Activated CD8-positive, alpha-beta memory T cell treated with anti-CD3 and anti-CD28 coated beads, Interleukin-2, amount 50 U/mL, for 4 hours (primary cell): ENCODE measurements at places on chromosomes 2 and 18.

DNA sequence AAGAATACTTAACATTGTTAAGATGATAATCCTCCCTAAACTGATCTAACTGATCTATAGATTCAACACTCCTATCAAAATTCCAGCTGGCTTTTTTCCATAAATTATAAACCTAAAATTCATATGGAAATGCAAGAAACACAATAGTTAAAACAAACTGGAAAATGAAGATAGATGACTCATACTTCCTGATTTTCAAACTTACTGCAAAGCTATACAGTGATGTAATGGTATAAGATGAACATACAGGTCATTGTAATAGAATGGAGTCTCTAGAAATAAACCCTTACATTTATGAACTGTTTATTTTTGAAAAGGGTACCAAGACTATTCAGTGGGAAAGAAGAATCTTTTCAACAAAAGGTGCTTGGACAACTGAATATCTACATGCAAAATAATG, 32.3 kb downstream of the UBXN4 start:
- no peak for DNase-seq

GRCh38 chr2:113966171-113966570, 76.3 kb downstream of the ACTR3 start:
- no peak for DNase-seq

DNA sequence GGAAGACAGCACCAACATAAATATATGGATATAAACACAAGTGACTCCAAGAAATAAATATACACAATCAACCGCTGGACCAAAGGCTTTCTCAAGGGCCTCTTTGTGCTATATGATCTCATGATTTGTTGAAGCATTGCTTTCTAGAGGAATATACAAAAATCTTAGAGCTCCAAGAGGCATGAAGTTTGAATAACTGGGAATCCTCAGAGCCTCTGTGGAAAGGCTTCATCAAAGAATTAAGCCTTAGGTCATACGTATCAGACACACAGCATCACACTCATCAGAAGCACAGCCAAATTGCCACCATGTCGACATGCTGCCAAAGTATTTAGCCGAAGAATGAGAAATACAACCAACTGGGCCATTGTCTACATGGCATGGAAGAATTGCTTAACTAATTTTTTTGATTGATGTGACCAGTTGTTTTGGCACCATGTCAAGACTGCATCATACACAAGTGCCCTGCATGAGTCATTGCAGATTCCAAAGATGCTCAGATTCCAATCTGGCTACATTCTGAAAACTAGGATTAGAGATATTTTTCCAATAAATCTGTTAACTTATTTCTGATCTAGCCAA, 860.6 kb upstream of the ZEB2 start:
- DNase-seq: no peak

GRCh38 chr2:9765611-9766531, 77.4 kb upstream of the TAF1B start:
- DNase-seq: no peak

DNA sequence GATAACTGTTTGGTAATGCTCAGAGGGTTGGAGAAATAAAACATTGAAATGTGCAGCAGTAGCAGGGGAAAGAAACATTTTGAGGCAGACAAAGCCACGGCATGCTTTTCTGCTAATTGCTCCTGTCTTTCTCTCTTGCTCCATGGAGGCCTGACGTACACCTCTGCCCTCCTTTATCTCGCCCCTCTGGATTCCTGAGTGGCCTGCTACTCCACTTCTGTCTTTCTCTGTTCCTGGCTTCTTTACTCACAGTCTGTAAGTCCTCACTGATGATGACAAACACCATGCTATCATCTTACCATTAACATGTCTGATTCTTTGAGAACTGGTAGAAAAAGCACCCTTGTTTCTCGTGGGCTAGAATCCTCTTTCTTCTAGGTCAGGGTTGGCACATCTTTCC, 392.9 kb downstream of the MEIS1 start:
- DNase-seq: no peak

DNA sequence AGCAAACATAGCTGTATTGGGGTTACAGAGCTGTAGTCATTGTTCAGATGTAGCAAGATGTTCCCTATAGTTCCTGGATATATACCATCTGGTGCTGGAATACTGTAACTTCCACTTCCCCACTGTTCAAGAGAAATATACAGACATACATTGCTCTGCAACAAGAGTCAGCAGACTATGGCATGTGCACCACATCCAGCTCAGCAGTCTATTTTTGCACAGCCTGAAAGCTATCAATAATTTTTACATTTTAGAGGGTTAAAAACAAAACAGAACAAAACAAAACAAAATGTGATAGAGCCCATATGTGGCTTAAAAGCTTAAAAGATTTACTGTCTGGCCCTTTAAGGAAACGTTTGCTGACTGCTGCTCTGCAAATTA, 31.8 kb upstream of the VIT start:
- DNase-seq: no peak

DNA sequence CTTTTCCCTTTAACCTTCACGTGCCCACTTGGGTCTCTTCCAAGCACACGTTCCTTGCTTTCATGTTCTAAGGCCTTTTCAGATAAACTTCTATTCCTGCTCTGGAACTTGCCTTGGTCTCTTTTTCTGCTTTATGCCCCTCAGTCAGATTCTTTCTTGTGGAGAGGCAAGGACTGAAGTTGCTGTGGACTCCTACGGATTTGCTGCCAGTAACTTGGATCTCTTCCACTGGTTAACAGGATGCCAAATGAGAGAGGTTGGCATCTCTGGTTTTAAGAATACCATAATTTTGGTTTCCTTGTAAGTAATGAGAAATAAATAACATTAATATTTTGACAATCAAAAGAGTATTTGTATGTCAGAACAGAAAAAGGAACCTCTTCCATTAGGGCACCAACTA, 33.0 kb downstream of the COMMD1 start:
- no peak for DNase-seq

- DNase-seq: no peak
Measured at GRCh38 chr2:165697748-165698443, 96.2 kb downstream of the GALNT3 start.

- DNase-seq: peak; percentile 75
Measured at GRCh38 chr2:112187805-112188596, 49.8 kb downstream of the FBLN7 start.

DNA sequence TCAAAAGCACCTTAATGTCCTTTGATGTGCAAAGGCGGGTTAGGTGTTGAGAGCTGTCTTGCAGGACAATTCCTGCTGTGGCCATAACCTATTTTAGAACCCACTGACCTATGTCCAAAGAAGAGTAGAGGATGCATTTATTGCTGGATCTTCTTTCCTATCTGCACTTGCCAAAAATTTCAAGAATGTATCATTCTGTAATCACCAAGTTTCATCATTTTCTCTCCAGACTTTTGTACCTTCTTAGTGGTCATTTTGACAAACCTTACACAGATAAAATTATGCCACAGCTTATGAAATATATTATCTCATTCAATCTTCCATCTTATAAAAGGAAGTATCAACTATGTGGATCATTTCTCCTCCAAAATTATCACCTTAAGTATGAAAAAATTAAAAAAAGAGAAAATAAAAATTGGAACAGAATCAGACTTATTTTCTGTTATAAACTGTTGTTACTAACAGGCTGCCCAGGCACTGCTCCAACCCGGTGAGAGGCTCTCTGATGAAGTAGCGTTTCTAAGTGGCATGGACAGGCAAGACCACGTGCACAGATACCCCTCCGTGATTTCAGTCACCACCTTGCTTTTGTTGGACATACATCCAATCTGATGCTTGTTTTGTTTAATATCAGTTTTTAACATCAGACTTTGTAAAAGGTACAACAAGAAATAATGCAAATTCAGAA, 559.9 kb upstream of the ID2 start:
- DNase-seq: no peak
